ENCODE measurements at places on chromosomes 6 and 20.

GRCh38 chr6:106087548-106088325, 1.6 kb downstream of the PRDM1 start:
- no peak for DNase-seq

DNA sequence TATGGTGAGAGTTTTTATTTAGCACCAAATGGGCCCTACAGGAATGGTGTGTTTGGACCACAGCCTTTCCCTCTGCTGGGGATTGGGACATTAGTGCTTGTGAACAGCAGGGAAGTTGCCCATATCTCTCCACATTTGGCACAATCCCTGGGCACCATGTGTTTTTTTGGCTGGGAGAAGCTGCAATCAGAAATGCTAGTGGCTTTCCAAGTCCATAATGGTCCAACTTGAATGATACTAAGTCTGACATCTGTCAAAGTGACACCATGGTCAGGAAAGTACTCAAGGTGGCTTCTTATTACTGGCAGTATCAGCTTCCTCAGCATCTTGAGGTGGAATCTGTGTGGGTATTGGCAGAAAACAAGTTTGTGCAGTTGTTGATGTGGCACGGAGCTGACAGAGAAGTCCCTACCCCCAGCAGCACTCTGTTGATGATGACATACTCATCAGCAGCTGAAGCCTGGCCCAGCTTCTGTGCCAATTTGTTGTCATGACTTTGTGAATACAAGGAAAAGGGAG, 53.0 kb downstream of the SASH1 start:
- DNase-seq, result peak; percentile 88

- DNase-seq, result no peak
These were observed 86.3 kb downstream of the C6orf118 start for GRCh38 chr6:165223101-165223500.

GRCh38 chr6:85408039-85408438, 41.8 kb upstream of the NT5E start:
- DNase-seq, result no peak

- DNase-seq, result no peak
These were observed 295.4 kb downstream of the FOXA2 start for GRCh38 chr20:22288957-22289356.

DNA sequence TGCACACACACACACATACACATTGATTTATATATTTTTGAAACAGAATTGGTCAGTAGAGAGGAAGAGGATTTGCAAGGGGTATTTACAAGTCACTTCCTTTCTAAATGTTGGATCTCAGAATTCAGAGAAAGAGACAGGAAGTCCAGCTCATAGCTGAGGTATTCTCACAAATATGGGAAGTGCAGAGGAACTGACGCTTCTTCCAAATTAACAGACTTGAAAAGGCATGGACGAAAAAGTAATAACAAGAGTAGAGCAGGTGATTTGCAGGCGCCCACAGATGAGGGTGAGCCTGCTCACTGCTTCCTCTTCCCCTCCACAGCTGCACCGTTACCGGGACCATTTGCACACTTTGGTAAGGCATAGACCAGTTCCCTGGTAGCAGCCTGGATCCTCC, 246.4 kb downstream of the PHACTR1 start:
- DNase-seq, result no peak

GRCh38 chr6:145420599-145420998, 314.7 kb downstream of the EPM2A start:
- DNase-seq, result no peak

GRCh38 chr6:137862419-137863090, 4.5 kb upstream of the TNFAIP3 start:
- no peak for DNase-seq

DNA sequence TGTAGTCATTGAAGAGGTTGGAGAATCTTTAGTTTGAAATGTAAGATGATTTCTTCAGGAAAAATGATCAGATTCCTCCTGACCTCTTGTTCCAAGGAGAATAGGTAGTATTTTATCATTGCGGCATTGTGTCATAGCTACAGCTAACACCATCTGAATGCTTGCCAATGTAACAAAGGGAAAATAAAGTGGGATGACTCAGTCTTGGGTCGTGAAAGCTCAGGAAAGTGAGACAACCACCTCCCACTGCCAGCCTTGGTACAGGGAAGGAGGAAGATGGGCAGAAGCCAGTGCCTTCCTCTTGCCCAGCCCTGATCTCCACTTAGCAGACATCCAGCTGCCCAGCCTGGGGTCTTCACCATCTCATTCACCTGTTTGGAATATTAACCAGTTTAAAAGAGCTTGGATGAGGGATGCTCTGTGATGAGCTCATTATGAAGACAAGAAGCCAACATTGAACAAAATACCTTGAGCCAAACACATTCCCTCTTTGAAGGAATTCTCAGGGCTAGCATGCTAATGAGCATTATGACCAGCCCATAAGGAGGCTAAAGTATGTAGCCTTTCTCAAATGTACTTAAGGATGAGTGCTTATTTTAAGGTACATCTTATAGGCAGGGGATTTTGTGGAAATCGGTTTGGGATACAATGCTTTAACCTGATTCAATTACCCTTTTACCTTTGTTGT, 40.0 kb upstream of the APCDD1L start:
- no peak for DNase-seq

Measured in LNCaP clone FGC (cell line).